Prostate gland (tissue), 2 donors: ENCODE measurements at places on chromosomes 4 and X. TPM values are rescaled to one million over a fixed set of nuclear protein-coding genes. Genes with fewer than 3 reads are reported as not detected.

The CD40LG gene
- not detected for total RNA-seq

The NPY2R gene
- total RNA-seq = 2.6 TPM

The MAGEA11 gene
- 5.6 TPM for total RNA-seq

The GUCY1B1 gene
- total RNA-seq = 12.6 TPM

The GLRA3 gene
- total RNA-seq = 0.17 TPM

The POLN gene
- 15.2 TPM for total RNA-seq

The YTHDC1 gene
- total RNA-seq = 57.7 TPM

The CPZ gene
- 0.73 TPM for total RNA-seq

The HMGN5 gene
- 63.5 TPM for total RNA-seq

The CCSER1 gene
- total RNA-seq = 32.2 TPM

The MAGEB2 gene
- not detected for total RNA-seq

The GK2 gene
- 3.9 TPM for total RNA-seq

The FGF5 gene
- total RNA-seq = not detected

The ADAMTS3 gene
- 4.0 TPM for total RNA-seq

The IGSF1 gene
- total RNA-seq = 1.5 TPM

The MOB1B gene
- total RNA-seq = 13.6 TPM

The OPHN1 gene
- total RNA-seq = 26.2 TPM

The PAGE2 gene
- not detected for total RNA-seq

- no peaks in the 10 kb centered on the region for H3K4me1 ChIP-seq
- no peak for DNase-seq
- no peaks in the 10 kb centered on the region for H3K36me3 ChIP-seq
- no peak overlapping the region for H3K27ac ChIP-seq
Observed at GRCh38 chrX:16199343-16199742, 32.1 kb downstream of the MAGEB17 start.

DNA sequence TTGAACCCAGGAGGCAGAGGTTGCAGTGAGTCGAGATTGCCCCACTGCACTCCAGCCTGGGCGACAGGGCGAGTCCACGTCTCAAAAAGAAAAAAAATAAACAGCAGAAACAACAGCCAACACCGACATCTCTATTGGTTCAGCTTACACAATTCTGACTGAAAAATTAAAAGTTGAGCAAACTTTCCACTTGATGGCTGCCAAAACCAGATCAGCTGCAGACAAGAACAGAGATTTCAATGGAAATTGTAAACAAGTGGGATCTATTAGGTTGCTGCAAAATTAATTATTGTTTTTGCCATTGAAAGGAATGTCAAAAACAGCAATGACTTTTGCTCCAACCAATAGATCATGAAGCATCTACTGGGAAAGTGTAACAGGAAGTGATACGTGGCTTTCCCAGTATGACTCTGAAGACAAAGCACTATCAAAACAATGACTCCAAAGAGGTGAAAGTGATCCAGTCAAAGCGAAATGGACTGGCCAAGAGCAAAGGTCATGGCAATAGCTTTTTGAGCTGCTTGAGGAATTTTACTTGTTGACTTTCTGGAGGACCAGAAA lies 26.3 kb downstream of the UPF3B start:
- no peaks in the 10 kb centered on the region for H3K36me3 ChIP-seq
- no peak overlapping the region for H3K27ac ChIP-seq
- no peak overlapping the region for H3K4me3 ChIP-seq
- DNase-seq = no peak
- H3K27me3 ChIP-seq = no peaks in the 10 kb centered on the region
- no peaks in the 10 kb centered on the region for H3K4me1 ChIP-seq

GRCh38 chr4:101981756-101982155 lies 191.2 kb downstream of the BANK1 start:
- no peaks in the 10 kb centered on the region for H3K36me3 ChIP-seq
- H3K4me1 ChIP-seq = no peaks in the 10 kb centered on the region
- peak; percentile 75 for DNase-seq
- H3K27me3 ChIP-seq = no peaks in the 10 kb centered on the region

GRCh38 chrX:31298916-31299315 lies 227.1 kb upstream of the FTHL17 start:
- no peaks in the 10 kb centered on the region for H3K36me3 ChIP-seq
- no peaks in the 10 kb centered on the region for H3K4me1 ChIP-seq
- no peak overlapping the region for H3K4me3 ChIP-seq
- H3K27me3 ChIP-seq = no peaks in the 10 kb centered on the region
- no peak for DNase-seq
- H3K27ac ChIP-seq = no peak overlapping the region

DNA sequence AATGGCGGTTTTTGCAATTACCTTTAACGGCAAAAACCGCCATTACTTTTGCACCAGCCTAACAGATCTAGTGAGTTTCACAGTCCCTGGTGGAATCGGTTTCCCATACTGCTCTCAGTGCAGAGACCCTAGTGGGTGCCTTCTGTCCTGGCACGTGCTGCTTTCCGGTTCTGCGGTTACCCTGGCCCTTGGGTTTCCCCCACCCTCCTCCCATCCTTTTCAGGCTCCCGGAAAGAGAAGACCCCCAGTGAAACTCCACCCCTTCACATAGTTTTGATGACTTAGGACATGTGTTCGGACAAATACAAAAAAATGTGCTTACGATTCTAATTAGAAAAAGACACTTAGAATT lies 36.9 kb downstream of the NLGN3 start:
- H3K4me3 ChIP-seq = peak overlapping the region; percentile 29
- H3K4me1 ChIP-seq = no peaks in the 10 kb centered on the region
- DNase-seq = no peak
- no peaks in the 10 kb centered on the region for H3K27me3 ChIP-seq
- peak overlapping the region; percentile 83 for H3K27ac ChIP-seq

DNA sequence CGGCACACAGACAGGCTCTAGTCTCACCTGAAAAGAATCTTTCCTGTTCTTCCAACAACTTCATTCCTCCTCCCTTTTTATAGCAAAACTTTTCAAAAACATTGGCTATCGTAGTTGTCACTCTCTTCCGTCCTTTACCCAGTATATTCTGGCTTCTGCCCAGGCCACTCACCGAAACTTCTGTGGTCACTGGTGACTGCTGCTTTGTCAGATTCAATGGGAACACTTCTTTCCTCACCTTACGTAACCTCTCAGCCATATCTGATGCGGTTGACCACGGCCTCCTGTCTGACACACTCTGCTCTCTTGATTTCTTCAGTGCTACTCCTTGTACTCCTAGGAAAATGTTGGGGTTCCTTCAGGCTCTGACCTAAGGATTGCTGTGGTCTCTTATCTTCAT lies 9.2 kb upstream of the RNF150 start:
- H3K27ac ChIP-seq = no peak overlapping the region
- DNase-seq = no peak
- no peaks in the 10 kb centered on the region for H3K27me3 ChIP-seq
- no peak overlapping the region for H3K4me3 ChIP-seq

DNA sequence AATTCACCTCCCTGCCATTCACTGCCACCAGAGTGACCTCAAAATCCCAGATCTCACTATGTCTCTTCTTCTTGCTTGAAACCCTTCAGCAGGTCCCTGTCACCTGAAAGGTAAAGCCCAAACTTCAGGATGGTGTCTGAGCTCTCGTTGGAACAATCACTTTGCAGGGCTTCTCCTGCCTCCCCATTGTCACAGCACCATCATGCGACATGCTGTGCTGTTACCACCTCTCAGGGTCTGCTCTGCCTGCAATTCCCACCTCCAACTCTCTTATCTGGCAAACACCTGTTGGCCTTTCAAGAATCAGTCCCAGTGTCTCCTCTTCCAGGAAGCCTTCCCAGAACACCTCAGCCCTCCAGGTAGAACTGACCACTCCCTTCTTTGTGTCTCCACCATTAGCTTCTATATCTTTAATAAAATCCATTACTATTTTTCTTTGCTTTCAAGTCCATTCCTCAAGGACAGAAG lies 46.2 kb downstream of the SEL1L3 start:
- no peak overlapping the region for H3K27ac ChIP-seq
- H3K36me3 ChIP-seq = no peaks in the 10 kb centered on the region
- DNase-seq = no peak
- no peak overlapping the region for H3K4me3 ChIP-seq
- H3K27me3 ChIP-seq = no peaks in the 10 kb centered on the region

DNA sequence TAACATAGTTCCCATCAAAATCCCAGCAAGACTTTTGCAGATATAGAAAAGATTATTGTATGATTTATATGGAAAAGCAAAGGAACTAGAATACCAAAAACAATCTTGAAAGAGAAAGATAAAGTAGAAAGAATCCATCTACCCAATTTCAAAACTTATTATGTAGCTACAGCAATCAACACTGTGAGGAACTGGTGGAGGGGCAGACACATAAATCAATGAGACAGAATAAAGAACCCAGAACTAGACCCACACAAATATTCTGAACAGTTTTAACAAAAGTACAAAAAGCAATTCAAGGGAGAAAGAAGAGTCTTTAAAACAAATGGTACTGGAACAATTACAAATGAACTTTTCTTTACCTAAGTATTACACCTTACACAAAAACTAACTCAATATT lies 67.0 kb downstream of the LRBA start:
- H3K36me3 ChIP-seq = no peaks in the 10 kb centered on the region
- DNase-seq = no peak
- H3K27ac ChIP-seq = no peak overlapping the region

DNA sequence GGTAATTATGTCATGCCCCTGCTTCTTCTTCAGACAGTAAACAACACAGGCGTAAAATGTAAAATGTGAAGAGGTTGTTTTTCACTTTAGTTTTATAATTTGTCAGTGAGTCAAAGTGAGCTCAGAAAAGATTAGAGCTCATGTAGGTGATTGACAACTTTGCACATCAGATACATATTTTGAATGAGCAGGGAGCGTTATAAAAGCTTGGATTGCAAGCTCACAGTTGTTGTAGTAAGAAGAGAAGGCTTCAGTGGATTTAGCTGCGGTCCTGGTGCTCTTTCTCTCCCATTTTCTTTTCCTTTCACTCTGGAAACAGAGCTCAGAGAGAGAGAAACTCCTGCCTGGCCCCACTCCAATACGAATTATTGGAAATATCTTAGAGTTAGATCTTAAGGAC lies 26.4 kb downstream of the MTMR1 start:
- H3K4me1 ChIP-seq = no peaks in the 10 kb centered on the region
- DNase-seq = no peak
- no peaks in the 10 kb centered on the region for H3K27me3 ChIP-seq
- H3K27ac ChIP-seq = no peak overlapping the region

DNA sequence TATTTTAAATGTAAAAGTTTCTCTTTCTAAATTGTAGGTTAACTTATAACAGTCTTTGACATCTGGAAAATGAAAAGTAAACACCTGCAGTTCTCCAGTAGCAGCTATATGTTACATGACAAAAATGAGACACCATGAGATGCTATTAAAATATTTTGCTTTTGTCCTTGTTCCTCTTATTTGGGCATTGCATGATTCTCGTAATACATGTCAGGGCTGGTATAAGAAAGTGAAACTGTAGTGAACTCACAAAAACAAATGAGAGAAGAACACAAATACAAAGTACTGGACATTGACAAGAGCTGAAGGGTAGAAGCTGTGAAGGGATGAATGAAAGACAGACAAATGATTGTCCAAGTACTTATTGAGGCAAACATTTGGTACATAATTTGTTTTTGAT lies 9.0 kb downstream of the GK2 start:
- no peak overlapping the region for H3K27ac ChIP-seq
- H3K27me3 ChIP-seq = no peaks in the 10 kb centered on the region
- H3K4me1 ChIP-seq = no peaks in the 10 kb centered on the region
- H3K36me3 ChIP-seq = no peaks in the 10 kb centered on the region

GRCh38 chrX:136204571-136204970 lies 46.6 kb downstream of the MAP7D3 start:
- no peak overlapping the region for H3K27ac ChIP-seq
- no peak overlapping the region for H3K4me3 ChIP-seq
- no peaks in the 10 kb centered on the region for H3K4me1 ChIP-seq

DNA sequence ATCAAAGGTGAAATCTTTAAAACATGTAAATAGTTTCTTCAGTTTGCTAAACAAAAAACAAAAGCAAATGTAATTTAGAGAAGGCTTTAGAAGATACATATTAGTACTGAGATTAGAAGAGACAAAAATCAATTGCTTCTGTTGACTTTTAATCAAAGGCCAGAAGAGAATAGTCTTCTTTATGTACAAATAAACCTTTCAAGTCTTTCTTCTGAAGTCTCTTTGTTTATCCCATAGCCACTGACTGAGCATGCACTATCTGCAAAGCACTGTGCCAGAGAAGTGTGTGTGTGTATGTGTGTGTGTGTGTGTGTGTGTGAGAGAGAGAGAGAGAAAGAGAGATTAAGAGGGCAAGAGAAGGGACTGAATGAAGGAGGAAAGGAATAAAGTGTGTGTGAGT lies 198.4 kb downstream of the GLUD2 start:
- DNase-seq = no peak
- H3K27ac ChIP-seq = no peak overlapping the region
- no peak overlapping the region for H3K4me3 ChIP-seq
- H3K36me3 ChIP-seq = no peaks in the 10 kb centered on the region
- no peaks in the 10 kb centered on the region for H3K4me1 ChIP-seq

DNA sequence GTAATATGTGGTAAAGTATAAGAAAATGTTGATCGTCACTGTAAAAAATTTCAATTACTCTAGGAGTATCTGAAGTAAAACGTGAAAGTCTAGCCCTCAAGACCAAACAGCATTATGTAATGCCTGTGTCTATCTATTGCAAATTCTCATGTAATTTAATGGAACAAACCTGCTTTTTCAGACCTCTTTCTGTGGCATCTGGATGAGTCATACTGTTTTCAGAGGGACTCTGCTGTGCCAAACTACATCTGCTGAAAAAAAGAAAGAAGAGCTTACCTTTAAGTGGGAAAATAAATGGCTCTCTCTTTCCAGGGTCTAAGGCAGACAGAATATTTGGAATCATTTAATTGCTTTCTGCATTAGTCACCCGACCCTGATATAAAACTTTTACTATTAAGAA lies 89.8 kb upstream of the ARMCX2 start:
- no peaks in the 10 kb centered on the region for H3K4me1 ChIP-seq
- H3K4me3 ChIP-seq = no peak overlapping the region
- H3K27me3 ChIP-seq = no peaks in the 10 kb centered on the region
- H3K36me3 ChIP-seq = no peaks in the 10 kb centered on the region

- no peak overlapping the region for H3K4me3 ChIP-seq
- no peaks in the 10 kb centered on the region for H3K36me3 ChIP-seq
- no peak for DNase-seq
Observed at GRCh38 chr4:171947400-171947799, 134.2 kb downstream of the GALNTL6 start.

- H3K27ac ChIP-seq = no peak overlapping the region
- no peaks in the 10 kb centered on the region for H3K27me3 ChIP-seq
- H3K36me3 ChIP-seq = no peaks in the 10 kb centered on the region
- no peak for DNase-seq
- H3K4me3 ChIP-seq = no peak overlapping the region
Observed at GRCh38 chrX:95662200-95662599, 1022.4 kb upstream of the DIAPH2 start.
